ENCODE measurements at places on chromosomes 1 and 21.

GRCh38 chr21:41858466-41859296 is 20.5 kb downstream of the PRDM15 start:
- DNase-seq = peak; percentile 58

DNA sequence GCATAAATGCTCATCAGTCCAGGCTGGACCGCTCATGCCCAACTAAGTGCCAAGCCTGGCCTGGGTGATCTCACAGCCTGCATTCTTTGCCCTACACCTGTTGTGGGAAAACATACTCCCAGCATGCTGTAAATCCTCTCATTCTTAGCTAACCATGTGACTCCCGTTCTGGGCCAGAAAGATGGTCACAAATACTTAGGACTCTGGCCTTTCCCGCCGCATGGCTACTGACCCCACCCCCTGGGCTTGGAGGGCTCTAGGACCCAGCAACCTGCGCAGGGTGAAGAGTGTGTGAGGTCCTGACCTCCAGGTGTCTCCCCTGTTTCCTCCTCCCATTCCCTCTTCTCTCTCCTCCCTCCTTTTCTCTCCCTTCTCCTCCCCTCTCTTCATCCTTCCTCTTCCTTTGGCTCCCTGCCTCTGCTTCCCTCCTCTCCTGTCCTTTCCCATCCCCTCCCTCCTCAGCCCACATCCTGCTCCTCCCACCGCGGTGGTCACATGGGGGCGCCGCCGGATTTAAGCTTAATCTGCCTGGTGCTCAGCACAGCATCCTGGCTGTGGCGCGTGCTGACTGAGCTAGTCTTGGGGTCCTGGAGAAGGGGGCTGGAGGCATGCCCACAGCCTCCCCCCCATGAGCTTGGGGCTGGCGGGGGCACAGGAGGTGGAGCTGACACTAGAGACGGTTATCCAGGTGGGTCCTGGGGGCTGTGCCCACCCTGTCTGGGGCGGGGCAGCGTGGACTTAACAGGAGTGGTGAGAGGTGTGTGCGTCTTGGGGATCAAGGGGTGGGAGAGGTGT is at the start of gene CROCC:
CROCC (plus strand) TSS at position 541 of the 795 bp plus-strand sequence; CDS start at position 629, 88 bp downstream.
- peak; percentile 49 for DNase-seq

GRCh38 chr1:205329719-205330118 is 8.2 kb upstream of the NUAK2 start:
- no peak for DNase-seq

- DNase-seq = peak; percentile 46
Observed at GRCh38 chr1:17919525-17920439, 164.6 kb downstream of the ACTL8 start.

DNA sequence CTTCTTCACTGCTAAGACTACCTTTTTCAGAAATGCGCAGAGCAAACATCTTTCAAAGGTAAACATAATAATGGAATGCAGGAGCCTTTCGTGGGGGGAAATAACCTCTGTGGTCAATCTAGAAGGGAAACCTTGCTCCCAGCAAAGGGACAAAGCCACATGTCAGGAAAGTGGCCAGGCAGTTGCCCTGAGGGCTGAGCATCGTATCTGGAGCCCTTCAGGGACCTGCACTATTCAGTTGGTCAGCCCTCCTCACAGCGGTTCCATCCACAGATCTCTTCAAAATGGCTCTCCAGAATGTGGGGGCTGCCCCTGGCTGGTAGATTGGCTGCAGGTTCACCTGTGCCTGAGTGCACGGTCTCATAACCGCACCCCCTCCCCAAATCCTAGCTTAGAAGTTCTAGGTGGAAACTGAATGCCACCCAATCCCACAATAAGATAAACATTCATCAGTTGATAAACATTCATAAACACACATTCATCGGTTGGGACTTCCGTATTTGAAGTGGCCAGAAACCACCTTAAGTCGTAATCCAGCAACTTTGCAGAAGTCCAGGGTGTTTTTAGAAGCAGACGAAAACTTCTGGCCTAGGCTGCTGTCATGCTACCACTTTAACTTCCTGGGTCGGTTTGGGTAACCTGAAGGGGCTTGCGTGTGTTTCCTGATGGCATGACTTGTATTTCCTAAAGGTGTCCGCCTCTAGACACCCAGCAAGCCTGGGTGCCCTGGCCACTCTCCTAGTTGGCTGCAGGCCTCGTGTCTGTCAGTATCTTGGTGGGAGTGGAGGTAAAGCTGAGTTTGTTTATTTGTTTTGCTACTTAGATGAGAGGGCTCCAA is 50.5 kb downstream of the RASSF5 start:
- no peak for DNase-seq

GRCh38 chr1:240912821-240913220 is 300.9 kb upstream of the GREM2 start:
- DNase-seq = no peak

DNA sequence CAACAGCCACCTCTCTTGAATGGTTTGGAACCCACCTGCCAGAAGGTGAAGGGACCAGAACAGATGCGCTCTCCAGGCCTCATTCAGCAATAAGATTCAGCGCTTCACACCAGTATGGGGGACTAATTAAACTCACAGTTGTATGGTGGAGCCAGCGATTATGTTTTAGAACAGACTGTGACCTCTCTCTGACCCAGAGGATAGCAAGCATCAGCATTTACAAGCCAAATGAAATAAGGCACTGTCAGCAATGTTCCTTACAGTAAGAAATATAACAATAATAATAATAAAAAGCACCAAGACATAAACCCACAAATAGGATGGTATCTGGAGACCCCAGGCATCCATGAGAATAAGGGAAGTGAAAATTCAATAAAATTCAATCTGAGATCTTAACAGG is 6.9 kb upstream of the CDC42BPA start:
- no peak for DNase-seq

DNA sequence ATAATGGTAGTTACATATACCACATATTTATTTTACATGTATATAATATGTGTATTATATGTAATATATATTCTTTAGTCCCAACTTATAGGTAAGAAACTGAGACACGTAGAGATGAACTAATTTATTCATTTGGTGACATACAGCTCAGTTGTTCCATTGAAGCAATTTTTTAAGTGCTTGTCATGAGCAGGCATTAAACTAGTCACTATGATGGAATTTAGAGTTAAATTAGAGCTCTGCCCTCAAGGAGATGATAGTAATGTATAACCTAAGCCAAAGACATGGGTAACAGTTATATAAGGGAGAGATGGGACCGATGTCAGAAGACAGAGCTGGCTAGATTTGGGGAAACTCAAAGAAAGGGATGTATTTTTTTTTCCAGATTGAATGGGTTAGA is 83.0 kb downstream of the ST6GALNAC5 start:
- DNase-seq = no peak

GRCh38 chr1:209513226-209513625 is 70.3 kb upstream of the CAMK1G start:
- no peak for DNase-seq

- DNase-seq = no peak
Observed at GRCh38 chr1:63914706-63915105, 140.9 kb downstream of the ROR1 start.

- DNase-seq = no peak
Observed at GRCh38 chr1:244887281-244887680, 22.9 kb upstream of the HNRNPU start.

GRCh38 chr1:21338573-21339355 is 48.5 kb upstream of the ECE1 start:
- DNase-seq = no peak

DNA sequence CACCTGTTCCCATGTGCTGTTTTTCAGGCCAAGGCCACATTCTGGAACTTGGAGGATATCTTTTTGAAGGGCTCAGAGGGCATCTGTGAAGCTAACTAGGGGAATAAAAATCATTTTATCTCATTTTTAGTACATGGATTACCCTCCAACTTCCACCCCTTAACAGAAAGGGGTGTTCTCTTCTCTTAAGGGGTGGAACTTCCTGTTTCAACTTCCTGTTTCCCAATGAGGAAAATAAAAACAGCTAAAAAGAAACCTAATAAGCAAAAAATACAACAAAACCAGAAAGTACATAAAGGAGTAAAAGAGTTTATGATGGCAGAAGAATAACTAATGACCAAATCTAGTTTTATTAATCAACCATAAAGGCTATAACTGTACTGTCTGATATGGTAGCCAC is 24.8 kb upstream of the SLC22A15 start:
- DNase-seq = no peak

- no peak for DNase-seq
Observed at GRCh38 chr1:12475101-12475500, 142.9 kb downstream of the DHRS3 start.

- no peak for DNase-seq
Observed at GRCh38 chr21:35329940-35330660, 281.0 kb upstream of the RUNX1 start.

- no peak for DNase-seq
Observed at GRCh38 chr1:56297208-56297607, 282.2 kb downstream of the PLPP3 start.

DNA sequence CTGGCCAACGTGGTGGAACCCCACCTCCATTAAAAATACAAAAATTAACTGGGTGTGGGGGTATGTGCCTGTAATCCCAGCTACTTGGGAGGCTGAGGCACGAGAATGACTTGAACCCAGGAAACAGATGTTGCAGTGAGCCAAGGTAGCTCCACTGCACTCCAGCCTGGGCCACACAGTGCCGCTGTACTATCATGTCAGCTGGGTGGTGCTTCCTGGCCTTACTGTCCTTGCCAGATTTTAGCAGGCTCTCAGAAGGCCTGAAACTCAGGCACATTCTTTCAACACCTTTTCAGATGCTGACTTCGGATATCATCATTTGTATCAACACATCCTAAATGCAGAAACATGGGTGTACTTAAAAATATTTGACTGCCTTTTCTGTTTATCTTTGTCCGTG is 31.6 kb upstream of the NBL1 start:
- DNase-seq = no peak

- DNase-seq = no peak
Observed at GRCh38 chr1:224922404-224923164, 6.9 kb upstream of the DNAH14 start.

DNA sequence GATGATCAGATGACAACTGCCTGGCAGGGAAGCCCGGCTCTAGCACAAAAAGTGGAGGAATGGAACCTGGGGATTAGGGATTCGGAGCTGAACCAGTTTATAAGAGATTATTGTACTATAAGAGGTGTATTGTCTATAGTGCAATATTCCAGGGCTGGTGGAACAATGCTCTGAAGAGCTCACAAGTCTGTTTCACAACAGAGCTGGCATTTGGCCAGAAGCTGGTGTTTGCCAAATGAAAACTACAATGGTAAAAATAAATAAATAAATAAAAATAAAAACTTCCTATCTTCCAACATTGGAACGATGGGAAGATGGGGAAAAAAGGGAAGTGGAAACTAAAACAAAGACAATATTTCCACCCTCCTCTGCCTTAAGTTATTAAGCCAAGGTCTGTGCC is 73.5 kb downstream of the CHODL start:
- DNase-seq = no peak

DNA sequence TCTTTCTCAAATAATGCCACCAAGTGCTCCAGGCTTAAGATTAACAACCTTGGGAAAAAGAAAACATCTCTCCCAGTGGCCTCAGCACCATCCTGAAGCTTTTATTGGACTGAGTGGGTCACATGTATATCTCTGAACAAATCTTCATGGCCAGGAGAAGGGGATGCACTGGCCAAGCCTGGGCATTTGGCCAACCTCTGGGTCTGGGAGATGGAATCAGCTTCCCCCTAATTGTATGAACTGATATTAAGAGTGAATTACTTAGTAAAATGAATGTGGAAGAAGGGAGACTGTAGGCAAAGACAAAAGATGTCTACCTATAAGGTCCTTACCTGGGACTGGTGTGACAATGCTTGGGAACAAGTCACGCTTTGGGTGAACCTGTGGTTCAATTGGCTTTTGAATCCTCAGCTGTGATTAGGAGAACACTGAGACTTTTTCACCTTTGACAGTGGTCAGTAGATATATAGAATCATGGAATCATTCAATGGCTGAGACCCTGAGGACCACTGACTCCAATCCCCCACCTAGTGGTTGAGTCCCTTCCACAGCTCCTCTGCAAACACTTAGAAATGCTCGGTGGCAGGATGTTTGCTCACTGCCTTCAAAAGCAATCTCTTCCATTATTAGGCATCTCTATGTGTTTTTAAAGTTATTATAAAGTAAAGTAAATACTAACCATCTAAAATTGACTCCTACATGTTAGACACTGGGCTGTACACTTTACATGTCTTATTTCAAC is 102.6 kb upstream of the ATP1A1 start:
- DNase-seq = no peak

- no peak for DNase-seq
Observed at GRCh38 chr1:193320270-193320669, 133.9 kb upstream of the B3GALT2 start.

DNA sequence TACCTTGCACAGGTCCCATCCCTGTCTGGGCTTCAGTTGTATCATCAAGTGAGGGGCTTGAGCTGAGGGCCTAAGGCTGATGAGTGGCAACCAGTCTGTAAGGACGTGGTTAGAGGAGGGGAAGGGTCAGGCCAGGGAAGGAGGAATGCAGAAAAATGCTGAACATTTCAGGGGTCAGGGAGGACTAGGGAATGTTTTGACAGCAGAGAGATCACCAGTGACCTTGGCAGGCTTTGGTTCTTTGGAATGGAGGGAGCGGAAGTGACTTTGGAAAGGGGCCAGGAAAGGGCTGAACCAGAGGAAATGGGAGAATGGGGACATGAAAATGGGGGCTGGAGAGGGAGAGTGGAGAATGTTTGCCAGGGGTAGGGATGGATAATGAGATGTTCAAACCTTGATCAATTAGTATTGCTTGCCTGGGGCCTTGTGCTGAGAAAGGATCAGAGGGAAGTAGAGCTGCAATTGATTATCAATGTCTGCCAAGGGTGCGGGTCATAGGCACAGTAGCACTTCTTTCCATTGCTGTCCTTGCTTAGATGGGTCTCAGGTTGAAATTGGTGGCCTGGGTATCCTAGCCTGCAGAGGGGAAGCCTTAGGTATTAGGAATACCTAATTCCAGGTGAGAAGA is 7.4 kb downstream of the LDLRAP1 start:
- no peak for DNase-seq

DNA sequence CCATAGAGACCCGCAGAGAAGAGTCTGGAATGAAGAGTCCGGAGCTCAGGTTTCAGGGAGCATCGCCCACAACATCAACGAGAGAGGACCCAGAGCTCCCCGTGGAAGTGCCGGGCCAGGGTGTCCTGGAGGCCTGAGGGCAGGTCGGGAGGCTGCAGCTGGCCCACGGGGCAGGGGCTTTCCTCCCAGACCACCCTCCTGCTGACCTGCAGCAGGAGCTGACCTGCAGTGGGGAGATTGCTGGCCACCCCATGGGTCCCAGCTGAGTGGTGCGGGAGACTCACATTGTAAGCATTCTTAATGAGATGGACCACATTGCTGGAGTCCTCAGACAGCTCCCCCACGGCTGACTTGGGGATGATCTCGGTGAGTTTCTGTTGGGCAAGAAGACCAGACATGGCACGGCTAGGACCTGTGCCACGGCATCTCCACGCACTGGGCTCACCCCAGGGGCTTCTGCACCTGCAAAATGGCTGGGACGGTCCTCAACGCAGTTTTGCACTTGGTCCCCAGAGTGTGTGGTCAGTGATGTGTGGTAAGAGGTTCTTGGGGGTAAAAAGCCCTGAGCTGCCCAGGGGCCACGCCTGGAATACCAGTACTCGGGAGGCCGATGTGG is 21.3 kb upstream of the PTTG1IP start:
- DNase-seq = peak; percentile 74

- DNase-seq = peak; percentile 94
Observed at GRCh38 chr1:3350506-3351261, 103.8 kb upstream of the ARHGEF16 start.

Measured in posterior cingulate gyrus (tissue), 11 donors.